T1000 (cell line): ENCODE measurements at places on chromosomes 7 and 10.

DNA sequence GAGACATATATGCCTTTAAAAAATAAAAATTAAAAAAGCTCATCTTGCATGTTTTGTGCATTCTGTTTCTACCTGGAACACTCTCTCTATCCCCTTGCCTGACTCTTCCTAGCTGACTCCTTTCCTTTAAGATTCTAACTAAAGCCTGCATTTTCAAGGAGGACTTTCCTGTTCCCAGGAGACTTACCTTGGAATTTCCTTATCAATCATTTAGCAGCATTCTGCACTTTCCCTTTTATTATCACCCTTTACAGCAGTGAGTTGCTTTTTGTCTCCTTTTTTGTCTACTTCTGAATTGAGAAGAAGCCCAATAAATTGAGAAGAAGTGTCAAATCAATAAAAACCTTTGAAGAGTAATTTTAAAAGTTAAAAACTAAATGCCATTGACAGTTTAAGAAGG is 142.2 kb upstream of the TMEM196 start:
- DNase-seq: no peak

GRCh38 chr10:88946965-88947590 is 5.5 kb downstream of the ACTA2 start:
- no peak for DNase-seq

DNA sequence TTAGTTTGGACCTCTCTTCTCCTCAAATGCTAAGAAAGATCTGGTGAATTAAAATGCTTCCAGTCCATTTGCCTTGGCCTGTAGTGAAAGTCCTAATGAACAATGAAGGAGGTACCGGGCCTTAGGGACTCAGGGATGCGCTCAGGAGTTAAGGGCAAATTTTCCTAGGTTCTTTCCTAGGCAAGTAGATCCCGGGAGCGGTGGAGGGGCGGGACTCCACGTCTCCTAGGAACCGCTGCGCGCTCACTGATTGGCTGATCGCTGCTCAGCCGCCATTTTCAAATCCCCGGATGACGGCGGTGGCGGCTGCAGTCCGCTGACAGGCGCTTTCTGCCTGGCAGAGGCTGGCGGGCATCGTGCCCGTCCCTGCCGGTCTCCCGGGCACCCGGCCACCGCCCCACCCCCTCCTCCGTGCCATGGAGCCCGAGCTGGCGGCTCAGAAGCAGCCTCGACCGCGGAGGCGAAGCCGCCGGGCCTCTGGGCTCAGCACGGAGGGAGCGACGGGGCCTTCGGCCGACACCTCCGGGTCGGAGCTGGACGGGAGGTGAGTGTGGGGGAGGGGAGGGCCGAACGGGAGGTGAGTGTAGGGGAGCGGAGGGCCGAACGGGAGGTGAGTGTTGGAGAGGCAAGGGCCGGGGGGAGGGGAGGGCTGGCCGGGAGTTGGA is at the start of gene NET1:
Gene NET1 (plus strand): TSS at position 281 of the 665 bp plus-strand sequence. CDS start 136 bp downstream, at position 417.
- DNase-seq: peak; percentile 84

DNA sequence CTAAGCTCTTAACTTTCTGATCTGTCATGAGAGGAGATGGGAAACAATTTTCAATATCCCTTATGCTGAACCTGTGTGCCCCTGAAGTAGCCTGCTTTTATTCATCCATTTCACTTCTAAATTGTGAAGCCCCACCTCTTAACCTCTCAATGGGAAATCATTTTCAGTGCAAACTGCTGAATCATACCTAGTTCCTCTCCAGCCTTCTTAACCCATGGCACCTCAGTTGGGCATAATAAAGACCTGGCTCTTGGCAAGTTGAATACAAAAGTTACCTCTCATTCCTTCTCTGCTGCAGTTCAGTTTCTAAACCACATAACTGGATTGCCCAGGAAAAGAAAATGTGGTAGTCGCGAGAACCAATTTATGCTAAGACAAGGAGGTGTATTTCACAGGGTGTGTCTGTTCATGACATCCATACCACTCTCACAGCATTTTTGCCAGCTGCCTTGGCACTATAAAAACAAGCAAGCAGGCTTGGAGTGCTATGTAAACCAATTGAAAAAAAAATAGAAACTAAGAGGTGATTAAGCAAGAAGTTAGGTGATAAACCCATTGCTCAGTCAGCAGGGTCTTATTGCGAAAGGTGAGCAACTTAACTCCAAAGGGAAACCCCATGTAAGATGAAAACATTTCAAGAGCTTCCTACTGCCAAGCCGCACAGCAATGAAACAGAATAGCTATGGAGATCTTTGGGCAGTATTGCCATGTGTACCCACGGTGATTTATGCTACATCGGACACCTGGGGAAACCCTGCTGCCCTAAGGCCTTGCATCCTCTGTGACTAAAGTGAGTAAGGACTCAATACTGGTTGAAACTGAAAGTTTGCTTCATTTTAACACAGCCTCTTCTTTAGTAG is 57.0 kb upstream of the DKK1 start:
- DNase-seq: no peak

DNA sequence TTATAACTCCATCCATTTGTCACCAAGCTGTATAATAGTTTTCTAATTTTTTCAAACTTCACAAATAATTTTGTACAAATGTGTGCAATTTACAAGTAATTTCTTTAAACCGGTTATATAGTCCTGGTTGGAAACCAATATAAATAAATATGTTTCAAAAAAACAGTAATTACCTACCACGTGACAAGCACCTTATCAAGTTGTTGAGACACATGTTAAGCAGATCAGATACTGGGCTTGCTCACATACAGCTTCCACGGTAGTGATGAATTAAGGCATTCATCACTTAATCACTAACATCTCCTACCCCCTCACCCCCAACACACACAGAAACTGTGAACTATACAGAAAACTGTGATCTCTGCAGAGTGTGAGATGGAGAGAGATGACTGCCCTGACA is 630.0 kb upstream of the MBL2 start:
- DNase-seq: no peak

DNA sequence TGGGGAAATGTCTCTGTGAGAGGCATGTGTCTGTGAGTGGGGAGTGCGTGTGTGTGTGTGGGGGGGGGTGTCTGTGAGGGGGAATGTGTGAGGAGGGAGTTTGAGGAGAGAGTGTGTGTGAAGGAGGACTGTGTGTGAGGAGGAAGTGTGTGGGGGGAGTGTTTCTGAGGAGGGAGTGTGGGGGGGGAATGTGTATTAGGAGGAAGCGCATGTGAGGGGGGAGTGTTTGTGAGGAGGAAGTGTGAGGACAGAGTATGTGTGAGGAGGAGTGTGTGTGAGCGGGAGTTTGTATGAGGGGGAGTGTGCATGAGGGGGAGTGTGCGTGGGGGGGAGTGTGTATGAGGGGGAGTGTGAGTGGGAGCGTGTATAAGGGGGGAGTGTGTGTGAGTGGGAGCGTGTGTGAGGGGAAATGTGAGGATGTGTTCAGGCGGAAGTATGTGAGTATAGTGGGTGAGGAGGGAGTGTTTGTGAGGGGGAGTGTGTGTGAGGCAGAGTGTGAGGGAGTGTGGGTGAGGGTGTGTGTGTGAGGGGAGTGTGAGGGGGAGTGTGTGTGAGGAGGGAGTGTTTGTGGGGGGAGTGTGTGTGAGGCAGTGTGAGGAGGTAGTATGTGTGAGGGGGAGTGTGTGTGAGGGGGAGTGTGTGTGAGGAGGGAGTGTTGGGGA is 21.8 kb upstream of the PTPRN2 start:
- DNase-seq: no peak

DNA sequence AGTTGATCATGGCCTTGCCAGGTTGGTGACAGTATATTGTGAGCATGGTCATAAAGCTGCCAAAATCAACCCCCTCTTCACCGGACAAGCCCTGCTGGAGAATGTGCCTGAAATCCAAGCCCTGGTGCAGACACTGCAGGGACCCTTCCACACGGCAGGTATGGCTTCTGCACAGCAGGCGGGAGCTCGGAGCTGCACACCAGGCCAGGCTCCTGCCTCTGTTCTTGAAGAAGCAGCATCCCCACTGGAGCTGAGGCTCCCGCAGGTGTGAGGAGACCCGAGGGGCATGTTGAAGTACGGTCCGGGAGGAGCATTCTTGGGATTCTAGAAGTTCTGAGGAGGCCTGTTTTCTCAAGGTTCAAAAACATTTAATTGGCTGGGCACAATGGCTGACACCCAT is 12.7 kb downstream of the DHTKD1 start:
- no peak for DNase-seq

DNA sequence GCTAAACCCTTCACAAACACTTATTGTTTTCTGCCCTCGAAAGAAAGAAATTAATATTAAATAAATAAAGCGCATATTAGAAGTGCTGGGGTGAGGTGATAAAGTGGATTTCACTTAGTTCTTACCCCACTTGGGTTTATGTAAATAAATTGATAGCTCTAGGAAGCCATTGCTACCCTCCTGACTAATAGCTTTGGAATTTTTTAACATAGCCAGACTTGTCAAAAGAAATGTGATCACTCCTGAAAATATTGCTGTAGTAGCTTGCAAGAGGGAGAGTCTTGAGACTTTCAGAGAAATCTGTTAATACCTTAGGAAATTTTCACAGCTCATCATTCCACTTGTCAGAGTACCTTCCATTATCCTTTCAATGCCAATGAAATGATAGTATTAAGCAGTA is 7.6 kb downstream of the ARL5B start:
- no peak for DNase-seq

DNA sequence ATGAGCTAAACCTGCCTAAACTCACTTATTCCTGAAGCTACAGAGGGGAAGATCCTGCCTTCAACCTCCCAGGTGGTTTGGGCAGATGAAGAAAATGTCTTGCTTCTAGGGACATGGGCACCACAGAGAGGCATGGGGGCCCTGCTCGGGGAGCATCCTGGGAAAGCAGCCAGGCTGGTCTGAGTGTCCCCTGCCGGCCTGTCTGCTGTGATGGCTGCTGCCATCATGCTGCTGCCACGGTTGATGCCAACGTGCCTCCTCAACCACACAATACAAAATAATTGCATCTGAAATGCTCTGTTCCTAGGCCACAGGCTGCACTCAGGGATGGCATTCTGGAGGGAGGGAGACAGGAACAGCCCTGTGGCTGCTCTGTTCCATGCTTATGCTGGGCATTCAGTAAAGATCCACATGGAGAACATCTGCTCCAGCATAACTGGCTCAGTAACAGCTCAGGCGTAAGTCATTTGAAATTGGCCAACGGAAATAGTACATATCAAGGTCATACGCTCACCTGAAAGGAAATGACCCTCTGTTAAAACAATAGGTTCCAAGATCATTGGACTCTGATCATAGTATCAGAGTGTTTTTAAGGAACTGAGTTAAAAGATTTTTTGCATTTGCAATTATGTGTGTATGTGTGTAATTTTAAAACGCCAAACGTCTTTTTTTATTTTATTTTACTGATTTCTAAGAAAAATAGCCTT is 299.0 kb downstream of the TNS3 start:
- DNase-seq: no peak

GRCh38 chr7:85261336-85261735 is 74.5 kb upstream of the SEMA3D start:
- DNase-seq: no peak

DNA sequence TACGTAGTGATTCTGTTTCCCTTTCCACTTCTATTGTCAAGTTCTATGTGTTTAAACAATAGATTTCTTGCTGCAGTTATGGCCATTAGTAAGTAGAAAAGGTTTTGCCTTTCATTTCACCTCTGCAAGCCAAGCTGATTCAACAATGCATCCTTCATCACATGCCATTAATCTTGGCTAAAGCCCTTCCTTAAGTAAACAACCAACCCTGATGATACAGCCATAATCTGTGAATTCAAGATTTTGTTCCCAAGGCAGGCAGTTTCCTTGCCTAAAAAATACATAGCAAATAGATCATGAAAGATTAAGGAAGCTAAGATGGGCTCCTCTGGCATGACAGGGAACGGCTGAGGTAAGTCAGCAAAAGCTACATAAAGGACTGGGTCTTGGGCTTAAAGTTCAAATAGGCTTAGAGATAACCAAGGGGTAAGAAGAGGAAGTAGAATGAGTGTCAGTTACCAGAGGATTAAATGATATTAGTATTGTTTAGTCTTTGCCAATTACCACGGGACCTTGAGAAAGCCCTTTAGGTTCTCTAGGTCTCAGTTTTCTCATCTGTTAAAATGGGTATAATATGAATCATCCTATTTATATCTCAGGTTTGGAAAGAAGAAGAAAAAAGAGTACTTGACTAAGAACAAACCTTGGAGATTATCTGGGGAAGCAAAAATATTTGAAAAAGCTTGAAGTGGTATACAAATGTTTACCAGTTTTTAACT is 35.9 kb upstream of the ANK3 start:
- no peak for DNase-seq

DNA sequence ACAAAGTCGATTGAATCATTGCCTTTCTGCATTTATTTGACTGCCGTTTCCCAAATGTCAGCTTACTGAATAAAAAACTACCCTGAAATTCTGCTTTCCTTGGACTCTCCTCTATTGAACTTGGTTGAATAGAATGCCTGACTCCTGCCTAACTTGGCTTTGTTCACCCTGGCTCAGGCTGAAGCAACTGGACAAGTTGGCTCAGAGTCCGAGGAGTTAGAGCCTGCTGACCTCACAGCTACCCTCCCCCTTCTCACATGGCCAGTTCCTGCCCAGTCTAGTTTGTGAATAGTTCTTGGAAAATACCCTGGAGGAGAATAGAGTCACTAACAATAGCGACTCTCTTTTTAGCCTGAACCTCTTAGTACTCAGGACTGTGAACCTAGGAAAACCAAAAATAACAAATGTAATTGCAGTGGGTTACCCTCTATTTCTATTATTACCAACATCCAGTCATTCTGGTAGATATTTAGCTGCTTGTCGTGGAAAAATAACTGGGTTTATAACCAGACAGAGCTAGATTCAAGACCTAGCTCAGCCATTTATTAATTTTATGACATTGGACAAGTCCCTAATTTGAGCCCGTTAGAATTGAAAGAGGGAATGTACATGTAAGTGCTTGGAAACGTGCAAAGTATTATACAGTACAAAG is 17.3 kb upstream of the NRBF2 start:
- no peak for DNase-seq

DNA sequence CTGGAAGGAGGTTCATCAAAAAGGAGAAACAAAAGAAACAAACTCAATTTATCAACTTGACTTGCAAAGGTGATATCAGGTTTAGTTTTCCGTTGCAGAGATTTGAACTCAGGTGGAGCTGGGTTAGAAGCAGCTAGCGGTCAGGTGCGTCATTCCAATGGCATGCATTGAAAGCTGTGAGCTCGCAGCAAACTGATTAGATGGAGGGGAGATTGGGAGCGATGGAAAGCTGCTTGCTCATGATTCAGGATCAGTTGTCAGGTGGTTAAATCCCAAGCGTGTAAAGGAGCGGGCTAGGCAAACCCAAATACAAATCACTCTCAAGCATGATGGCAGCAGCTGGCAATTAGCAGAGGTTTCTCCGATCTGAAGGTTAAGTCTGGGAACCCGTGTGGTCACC is 49.3 kb upstream of the AFAP1L2 start:
- no peak for DNase-seq

GRCh38 chr7:131625817-131626372 is 69.5 kb upstream of the PODXL start:
- peak; percentile 66 for DNase-seq

- DNase-seq: no peak
These were observed 158.6 kb upstream of the TCF7L2 start for GRCh38 chr10:112791447-112791846.

- DNase-seq: no peak
These were observed 69.4 kb upstream of the INPP5A start for GRCh38 chr10:132468216-132468615.

DNA sequence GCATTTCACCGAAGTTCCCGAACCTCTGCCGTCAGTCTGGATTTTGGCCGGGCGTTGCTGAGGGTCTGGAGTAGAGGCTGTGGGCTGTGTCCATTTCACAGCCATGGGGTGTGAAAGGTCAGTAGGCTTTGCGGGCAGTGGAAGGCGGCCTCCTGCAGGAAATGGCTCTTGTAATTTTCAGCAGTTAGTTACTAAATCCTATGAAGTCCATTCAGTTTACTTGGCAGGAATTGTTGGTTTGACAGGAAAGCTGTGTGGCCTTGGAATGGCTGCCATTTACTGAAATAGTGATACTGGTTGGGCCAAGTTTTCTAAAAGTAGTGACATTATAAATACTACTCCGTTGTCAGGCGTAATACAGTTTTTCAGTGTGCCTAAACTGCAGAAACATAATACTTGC is 303.7 kb downstream of the CCDC3 start:
- no peak for DNase-seq
